ENCODE measurements at places on chromosomes 4 and X.

DNA sequence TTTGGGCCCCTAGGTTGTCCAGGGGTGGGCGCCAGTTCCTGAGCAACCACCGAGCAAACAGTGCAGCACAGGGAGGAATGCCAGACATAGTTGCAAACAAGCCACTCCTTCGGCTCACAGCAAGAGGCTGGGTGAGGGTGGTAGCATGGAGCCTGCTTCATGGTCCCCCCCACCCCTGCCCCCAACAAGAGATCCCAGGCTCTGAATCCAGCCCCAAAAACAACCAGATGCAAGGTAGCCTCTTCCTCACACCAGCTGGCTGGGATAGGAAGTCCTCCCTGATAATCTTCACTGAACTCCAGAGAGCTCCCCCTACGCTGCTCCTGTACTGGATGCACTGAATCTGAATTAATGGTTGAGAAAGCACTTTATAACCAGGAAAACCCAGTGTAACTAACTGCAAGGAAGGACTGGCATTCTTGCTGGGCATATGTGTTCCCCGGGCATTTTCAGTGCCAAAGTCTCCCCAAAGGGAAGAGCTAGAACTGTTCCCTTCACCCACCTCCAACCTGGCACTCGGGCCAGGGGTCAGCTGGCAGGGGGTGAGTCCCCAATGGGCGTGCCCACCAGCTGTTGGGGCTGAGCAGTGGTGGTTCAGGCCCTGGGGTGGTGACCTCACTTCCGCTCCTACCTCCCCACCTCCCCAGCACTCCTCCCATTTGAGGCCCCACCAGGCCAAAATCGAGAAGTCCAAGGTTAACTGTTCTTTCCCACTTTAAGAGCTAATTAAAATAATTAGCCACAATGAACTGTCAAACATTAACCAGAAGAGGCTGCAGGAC lies 1.5 kb downstream of the ELF4 start:
- DNase-seq = peak; percentile 25

- DNase-seq = no peak
Measured at GRCh38 chr4:105714932-105715331, 6.3 kb downstream of the GSTCD start.

DNA sequence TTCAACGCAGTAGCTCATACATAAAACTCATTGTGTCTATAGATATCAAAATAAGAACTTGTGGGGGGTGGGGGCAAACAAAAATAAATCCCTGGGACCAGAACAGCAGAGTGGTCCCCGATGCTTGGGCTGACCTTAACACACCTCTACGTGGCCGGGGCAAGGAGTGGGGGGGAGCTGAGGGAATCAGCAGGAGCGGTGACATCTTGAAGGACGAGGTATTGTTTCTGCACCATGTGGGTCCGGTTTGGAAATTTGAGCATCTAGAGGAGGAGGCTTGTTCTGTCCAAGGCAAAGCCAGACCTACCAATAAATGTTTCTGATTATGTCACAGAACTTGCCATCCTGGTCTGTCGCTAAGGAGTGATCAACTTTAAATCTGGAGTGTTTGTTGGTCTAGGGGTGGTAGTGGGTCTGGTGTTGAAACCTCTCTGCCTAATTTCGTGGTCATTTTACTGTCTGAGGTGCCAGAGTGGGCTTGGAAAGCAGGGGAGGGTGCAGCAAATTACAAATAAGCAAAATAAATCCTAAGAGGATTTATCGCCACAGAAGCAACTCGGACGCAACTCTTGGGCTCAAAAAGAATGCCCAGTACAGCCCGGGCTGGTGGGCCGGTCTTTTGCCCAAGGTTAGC lies 774 bp upstream of the RAPGEF2 start:
- DNase-seq = no peak

- DNase-seq = no peak
Measured at GRCh38 chrX:47723689-47724088, 64.7 kb upstream of the UXT start.

DNA sequence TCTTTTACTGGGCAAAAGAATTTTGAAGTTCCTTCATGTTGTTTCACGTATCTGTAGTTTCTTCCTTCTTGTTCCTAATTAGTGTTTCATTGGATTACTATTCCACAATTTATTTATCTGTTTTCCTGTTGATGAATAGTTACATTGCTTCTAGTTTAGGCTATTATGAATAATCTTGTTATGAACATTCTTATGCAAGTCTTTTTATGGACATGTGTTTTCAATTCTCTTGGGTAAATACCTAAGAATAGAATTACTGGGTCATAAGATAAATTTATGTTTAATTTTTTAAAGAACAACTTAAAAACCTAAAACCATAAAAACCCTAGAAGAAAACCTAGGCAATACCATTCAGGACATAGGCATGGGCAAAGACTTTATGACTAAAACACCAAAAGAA lies 70.9 kb upstream of the RXFP1 start:
- DNase-seq = no peak

DNA sequence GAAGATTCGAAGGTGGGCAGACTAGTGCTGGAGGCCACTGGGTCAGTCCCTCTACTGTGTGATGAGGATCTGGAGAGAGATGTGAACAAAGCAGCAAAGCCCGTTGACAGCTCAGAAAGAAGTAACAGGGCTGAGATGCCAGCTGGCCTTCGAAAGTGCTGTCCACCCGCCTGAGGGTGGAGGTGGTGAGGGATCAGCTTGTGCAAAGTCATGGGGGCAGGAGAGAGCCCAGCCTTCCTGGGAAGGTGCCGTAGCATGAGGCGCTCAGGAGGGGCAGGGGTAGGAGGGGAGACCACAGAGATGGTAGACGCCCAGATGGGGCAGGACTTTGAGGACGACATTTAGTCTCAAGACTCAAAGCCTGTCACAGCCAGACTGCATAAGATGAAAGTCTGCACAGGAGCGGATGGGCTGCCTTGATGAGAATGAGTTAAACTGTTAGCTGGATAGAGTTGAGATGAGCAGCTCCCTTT lies 19.7 kb downstream of the TBC1D14 start:
- no peak for DNase-seq

GRCh38 chrX:15391850-15392249 lies 7.6 kb upstream of the VEGFD start:
- DNase-seq = no peak

GRCh38 chr4:10182446-10183424 lies 66.1 kb upstream of the WDR1 start:
- no peak for DNase-seq
